ENCODE measurements at places on chromosomes 12 and 14.

DNA sequence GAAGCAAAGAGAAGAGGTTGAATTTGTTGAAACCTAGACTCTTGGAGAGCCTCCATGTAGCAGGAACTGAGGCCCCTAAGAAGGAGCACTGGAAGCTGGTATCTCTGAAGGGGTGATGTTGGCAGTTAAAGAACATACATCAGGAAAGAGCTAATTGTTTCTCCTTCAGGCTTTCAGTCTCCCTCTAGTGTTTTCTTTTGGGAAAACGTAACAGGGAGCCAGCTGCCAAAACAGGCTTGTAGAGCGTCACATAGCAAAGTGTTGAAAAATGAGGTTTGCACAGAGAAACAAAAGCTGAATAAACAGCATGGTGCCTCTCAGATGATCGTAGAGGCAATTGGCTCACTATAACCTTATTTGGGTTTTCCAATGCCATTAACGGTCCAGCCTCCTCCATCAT is 46.9 kb upstream of the CAND1 start:
- DNase-seq, result no peak

- no peak for DNase-seq
These were observed 884.9 kb upstream of the FOXG1 start for GRCh38 chr14:27881646-27882045.

DNA sequence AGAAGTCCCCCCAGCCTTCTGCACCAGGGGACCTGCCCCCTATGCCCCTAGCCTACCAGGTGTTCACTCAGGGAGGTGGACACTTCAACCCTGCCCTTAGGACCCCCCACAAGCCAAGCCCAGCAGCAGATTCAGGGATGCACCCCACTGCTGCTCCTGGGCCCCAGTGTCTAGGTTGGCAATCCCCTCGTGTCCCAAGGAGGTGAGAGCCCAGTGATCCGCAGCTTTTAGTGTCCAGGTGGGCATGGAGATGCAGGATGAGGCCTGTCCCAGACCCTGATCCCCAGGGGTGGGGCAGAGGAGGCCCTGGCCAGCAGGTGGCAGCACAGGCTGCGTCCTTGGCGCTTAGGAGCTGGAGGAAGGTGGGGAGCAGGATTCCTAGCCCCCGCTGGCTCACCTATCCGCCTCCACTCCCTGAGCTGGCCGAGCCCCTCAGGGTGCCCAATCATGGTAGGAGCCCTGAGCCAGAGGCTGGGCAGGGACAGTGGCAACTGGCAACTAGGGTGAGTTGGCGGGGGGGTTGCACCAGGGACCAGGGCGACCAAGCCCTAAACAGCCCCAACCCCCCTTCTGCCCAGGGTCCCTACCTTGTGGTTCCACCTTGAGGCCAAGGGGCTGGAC is 4.1 kb downstream of the CKB start:
- no peak for DNase-seq

- DNase-seq, result no peak
These were observed 422.3 kb downstream of the VRK1 start for GRCh38 chr14:97219431-97220017.
